ENCODE measurements at places on chromosomes 12 and 14.

GRCh38 chr12:76883811-76884210 lies 5.0 kb upstream of the CSRP2 start:
- no peak for DNase-seq

DNA sequence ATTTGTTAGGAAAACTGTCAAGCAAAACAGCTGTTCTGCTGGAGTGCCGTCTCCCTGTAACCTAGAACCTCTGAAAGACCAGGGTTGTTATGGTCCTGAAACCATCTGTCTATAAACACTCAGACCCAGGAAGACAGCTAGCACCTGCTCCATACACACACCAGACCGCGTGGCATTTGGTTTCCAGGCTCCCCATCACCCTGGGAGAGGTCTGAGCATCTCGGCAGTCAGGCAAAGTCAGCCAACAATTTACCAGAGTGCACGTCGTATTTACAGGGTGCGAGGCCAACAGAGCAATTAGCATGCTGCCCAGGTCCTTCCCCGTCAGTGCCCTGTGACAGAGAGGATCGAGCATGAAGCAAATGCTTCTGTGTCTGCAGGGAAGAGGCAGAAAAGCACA lies 272.5 kb downstream of the SLC15A4 start:
- DNase-seq: no peak

DNA sequence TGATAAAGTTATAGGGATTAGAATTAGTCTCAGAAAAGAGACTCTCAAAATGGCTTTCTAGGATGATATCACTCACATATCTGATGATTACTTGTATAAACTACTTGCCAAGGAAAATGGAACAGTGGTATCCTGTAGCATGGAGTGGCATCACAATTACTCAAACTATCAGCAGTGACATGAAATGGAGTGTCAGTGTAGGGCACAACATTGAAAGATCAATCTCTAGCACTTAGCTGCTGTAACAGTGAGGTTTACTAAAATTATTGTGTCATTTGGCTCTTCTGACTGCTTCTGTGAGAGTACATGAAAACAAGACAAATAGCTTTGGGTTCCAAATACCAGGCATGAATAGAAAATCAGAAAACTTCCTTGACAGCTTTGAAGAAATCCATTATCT lies 6.7 kb upstream of the MAP4K5 start:
- no peak for DNase-seq

- DNase-seq: no peak
Measured at GRCh38 chr14:80607430-80608190, 333.9 kb downstream of the CEP128 start.

GRCh38 chr14:103705504-103706284 lies 9.6 kb downstream of the XRCC3 start:
- no peak for DNase-seq

GRCh38 chr14:22432348-22432976 lies 156.6 kb downstream of the DAD1 start:
- DNase-seq: peak; percentile 77

GRCh38 chr12:29591140-29592020 lies 93.9 kb upstream of the OVCH1 start:
- no peak for DNase-seq

DNA sequence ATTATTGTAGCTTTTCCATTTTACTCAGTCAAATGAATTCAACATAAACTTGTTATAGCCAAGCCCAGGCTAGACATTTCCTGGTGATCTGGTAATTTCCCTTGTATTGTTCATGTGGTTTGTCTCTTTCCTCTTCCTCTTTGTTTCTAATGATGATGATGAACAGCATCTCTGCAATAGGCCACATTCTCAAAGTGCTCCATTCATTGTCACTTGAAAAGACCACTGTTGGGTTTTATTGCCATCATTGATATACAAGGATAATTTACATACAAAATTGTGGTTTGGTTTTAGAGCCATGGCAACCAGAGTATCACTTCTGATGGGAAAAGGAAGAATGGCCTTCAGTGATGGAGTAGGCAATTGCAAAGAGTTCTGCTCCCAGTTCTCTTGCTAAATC lies 379.3 kb downstream of the RGS6 start:
- no peak for DNase-seq

GRCh38 chr12:110670161-110670701 lies 18.7 kb downstream of the HVCN1 start:
- DNase-seq: no peak

DNA sequence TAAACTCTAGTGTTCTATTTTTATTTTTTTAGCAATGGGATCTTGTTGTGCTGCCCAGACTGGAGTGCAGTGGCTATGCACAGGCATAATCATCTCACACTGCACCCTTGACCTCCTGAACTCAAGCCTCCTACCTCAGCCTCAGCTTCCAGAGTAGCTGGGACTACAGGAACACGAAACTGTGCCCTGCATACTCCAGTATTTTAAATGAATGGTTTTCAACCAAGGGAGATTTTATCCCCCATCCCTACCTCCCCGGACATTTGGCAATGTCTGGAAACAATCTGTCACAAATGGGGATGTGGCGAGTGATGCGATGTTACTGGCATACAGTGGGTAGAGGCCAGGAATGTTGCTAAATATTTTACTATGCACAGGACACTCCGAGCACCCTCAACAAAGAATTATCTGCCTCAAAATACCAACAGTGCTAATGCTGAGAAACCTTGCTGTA lies 2.1 kb downstream of the CBX5 start:
- DNase-seq: no peak

DNA sequence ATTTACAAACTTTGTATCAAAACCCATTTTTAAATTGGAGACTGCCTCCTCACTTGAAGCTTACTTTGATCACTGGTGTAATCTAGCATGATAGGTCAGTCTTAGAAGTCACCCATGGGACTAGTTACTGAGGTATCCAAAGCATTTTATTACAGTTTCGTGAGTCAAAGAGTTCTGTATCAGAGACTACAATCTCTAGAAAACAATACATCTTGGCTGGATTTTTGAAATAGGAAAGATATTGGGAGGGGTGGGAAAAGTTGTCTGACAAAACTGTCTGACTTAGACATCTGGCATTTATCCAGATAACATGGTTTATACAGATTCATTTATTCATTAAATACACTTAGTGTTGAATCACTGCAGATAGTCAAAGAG lies 173.5 kb upstream of the PDZRN4 start:
- no peak for DNase-seq

- no peak for DNase-seq
Measured at GRCh38 chr14:77681196-77682157, 26.3 kb downstream of the ALKBH1 start.

DNA sequence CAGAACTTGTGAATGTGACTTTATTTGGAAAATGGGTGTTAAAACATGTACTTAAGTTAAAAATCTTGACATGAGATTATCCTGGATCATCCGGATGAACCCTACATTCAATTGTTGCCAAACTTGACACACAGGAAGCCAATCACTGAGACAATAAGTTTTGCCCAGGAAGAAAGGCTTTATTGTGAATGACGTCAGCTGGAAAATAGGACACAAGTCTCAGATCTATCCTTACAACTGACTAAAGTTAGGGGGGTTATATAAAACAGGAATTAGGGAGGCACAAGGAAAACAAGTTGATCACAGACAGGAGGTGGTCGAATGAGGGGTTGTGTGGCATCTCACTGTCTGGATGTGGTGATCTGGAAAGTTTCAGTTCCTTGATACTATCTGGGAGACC lies 126.9 kb downstream of the TTC8 start:
- no peak for DNase-seq

DNA sequence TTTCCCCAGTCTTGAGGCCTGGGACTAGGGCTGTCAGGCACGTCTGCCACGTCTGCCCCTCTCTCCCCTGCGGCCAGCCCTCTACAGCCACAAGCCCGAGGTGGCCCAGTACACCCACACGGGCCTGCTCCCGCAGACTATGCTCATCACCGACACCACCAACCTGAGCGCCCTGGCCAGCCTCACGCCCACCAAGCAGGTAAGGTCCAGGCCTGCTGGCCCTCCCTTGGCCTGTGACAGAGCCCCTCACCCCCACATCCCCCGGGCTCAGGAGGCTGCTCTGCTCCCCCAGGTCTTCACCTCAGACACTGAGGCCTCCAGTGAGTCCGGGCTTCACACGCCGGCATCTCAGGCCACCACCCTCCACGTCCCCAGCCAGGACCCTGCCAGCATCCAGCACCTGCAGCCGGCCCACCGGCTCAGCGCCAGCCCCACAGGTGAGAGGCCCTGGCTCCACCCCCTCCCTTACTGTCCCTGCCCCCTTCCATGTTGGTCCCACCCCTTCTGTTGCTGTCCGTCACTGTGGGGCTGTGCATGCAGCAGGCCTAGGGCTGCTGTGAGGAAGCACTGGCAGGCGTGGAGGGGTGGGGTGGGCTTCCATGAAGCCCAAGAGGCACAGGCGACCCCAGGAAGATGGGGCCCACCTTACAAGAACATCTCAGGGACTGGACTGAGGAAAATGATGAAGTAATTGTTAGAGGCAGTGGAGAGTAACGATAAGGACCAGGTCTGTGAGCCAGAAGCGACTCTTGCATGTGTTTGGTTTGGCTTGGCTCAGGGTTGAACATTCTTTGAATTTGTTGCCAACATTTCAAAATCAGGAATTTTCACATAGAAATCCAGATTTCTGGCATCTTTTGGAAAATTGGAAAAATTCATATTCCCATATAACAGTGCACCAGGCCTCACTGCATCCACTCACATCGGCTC lies 16.8 kb downstream of the C12orf43 start:
- DNase-seq: no peak

GRCh38 chr14:39367387-39367751 lies 64.9 kb downstream of the FBXO33 start:
- no peak for DNase-seq

DNA sequence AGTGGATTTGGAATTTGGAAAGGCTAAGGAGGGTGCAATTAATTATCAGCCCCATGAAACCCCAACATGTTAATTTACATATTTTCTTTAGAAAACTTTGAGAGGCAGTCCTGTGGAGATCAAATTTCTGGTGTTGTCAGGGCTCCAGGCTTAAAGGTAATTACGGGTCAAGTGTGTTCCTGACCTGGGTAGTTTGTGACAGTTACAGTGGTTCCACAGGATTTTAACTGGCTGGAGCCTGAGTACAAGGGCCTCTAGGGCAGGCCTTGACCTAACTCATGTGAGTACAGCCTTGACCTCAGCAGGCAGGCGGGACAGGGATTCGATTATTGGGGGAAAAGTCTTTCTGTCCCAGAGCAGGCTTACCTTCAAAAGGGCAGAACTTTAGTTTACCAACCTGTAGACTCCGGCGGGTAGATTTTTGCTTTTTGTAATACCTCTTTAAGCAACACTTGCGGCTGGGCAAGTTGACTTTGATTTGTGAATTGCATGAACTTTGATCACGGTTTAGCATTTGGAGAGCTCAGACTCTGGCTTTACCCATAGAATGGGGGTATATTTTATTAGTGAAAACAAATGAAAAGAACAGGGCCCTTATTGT lies 8.4 kb upstream of the PPTC7 start:
- DNase-seq: no peak

- DNase-seq: no peak
Measured at GRCh38 chr14:100199240-100199860, 39.6 kb upstream of the YY1 start.

DNA sequence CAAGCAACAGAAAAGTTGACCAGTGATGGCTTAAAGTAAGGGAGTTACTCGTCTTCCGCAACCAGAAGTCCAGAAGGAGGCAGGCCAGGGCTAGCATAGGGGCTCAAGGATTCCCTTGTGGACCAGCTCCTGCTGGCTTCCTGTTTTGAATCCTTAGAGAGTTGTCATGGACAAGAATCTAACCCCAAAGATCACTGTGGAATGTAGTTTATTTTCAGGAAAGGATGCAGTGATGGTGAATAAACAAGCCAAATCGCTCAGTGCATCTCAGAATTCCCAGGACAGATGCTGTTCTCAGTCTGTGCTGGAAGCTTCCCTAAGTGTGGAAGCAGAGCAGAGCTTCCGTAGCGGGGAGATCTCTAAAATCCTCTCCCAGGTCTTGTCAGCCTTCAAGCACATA lies 311.3 kb downstream of the C12orf75 start:
- DNase-seq: no peak

DNA sequence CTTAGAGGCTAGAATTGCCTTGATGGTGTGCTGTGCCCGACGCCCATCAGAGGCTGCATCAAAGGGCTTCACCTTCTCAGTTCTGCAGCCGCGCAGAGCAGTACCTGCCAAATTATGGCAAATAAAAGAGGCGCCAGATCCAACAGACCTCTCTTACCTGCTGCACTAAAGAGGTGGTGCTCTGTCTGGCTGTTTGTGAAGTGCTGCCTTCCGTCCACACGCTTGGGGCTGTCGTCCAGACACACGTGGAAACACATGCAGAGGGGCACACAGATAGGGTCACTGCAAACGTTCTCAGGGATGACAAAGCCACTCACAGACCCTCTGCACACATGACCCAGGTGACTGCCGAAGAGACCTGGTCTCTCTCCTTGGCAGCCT lies 617.5 kb downstream of the VRK1 start:
- DNase-seq: no peak

- no peak for DNase-seq
Measured at GRCh38 chr12:58615576-58615975, 304.7 kb downstream of the LRIG3 start.

- no peak for DNase-seq
Measured at GRCh38 chr12:103558879-103559278, 28.2 kb upstream of the STAB2 start.

DNA sequence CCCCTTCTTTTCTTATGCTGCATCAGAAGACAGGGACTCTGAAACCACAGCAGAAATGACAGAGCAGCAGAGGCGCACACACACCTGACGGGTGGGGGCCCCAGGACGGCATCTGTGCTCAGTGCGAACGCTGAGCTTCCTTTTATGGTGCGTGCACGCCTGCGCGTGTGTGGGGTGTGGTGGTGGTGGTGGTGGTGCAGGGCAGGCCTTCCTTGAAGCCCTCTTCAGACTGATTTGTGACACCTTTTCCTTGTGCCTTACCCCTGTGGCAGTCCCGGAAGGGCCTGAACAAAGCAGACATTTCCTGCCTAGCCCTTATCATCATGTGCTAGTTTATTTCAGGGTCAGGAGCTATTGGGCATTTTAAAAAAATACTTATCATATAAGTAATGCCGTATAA lies 75.7 kb downstream of the TSPAN9 start:
- no peak for DNase-seq

- no peak for DNase-seq
Measured at GRCh38 chr14:75059642-75060041, 4.2 kb downstream of the ACYP1 start.

GRCh38 chr12:131473741-131474709 lies 236.9 kb upstream of the SFSWAP start:
- DNase-seq: peak; percentile 55

GRCh38 chr14:42130815-42131214 lies 524.1 kb downstream of the LRFN5 start:
- DNase-seq: no peak

GRCh38 chr12:14958361-14959125 lies 2.9 kb downstream of the ARHGDIB start:
- DNase-seq: no peak

GRCh38 chr12:1827826-1828805 lies 7.8 kb downstream of the LRTM2 start:
- no peak for DNase-seq

GRCh38 chr12:15982921-15983320 lies 71.8 kb downstream of the DERA start:
- no peak for DNase-seq

GRCh38 chr12:1182069-1182468 lies 191.0 kb downstream of the ERC1 start:
- DNase-seq: no peak

Measured in GDM1 (cell line).